Stimulated activated CD8-positive, alpha-beta memory T cell treated with anti-CD3 and anti-CD28 coated beads, Interleukin-2, amount 100 ng/mL, for 48 hours (primary cell): ENCODE measurements at places on chromosomes 16 and 17.

DNA sequence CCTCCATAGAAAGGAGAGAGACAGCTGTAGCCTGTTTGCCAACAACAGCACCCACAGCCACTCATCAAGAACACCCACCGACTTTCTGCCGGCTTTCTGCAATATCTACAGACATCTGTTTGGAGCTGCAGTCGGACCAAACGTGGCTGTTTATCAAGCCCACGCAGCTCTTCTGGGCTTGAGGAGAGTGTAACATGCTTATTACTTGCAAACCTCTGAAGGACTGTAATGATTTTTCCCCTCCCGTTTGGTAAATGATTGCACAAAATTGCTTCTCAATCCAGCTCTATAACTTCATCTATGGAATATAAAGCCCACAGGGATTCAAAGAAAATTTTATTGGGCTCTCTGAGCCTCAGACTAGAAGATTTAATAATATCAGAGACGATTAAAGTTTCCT lies 100.5 kb downstream of the VAT1L start:
- DNase-seq = no peak

- no peak for DNase-seq
Observed at GRCh38 chr17:39804839-39805238, 59.3 kb downstream of the IKZF3 start.

DNA sequence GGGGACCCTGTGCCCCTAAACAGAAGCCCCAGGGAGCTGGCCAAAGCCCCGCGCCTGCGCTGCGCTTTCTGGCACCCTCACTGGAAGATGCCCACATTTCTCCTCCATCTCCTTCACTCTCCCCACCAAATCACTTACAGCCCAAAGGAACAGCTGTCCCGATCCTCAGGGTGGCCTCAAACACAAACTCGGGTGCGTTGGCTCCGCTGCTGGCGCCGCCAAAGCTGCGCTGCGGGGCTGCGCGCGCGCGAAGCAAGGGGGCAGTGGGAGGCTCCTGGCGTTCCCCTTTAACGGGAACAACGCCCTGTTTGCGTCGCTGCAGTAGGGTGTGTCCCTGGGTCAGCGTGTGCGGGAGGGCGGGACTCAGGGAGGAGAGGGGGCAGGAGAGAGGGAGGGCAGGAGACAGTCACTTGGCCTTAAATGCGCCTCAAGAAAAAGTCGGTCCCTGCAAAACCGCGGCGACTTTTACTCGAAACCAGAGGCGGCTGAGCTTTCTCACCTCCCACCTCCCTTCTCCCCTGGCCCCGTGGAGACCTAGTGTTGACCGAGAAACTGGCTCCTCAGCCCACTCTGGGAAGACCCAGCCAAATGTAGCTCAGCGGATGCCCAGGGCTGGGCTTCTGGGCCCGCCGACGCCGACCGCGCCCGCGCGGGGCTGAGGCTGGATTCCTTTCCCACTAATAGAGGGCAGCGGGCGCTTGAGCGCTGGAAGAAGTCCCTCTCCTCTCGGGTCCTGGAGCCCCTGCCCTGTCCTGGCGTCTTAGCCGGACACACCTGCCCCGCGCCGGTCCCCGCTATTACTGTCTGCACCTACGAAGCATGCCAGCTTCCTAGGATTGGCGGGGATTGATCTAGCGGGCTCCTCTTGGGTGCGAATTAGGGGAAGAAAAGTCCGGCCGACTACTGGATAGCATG lies 2.6 kb downstream of the PMP22 start:
- no peak for DNase-seq

- DNase-seq = no peak
Observed at GRCh38 chr17:2059547-2060384, 4.9 kb downstream of the HIC1 start.

DNA sequence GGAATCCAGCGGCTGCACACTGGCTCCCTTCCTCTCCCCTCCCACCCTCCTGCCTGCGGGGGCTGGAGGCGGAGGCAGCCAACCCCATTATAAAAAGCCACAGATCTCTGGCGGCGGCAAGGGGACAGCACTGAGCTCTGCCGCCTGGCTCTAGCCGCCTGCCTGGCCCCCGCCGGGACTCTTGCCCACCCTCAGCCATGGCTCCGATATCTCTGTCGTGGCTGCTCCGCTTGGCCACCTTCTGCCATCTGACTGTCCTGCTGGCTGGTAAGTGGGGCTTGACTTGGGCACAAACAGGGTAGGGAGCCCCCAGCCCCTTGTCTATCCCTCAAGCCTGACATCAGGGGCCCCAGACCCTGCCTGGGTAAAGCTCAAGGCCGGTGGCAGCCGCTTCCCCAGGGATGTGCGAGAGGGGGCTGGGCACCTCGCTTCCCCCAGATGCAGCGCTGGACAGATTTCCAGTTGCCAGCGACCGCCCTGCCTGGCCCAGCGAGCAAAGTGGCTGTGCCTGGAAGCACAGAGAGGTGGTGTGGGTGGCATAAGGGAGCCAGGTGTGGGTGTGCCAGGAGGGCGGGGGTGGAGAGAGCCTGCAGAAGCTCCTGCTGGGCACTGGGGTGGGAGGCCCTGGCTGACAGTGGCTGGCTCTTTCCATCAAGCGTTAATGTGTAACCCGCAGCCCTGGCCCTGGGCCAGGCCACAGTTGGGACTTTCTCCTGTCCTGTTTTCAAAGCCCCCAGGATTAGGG lies at the start of gene CX3CL1:
CX3CL1 (plus strand) TSS at position 119 of the 745 bp plus-strand sequence; CDS start at position 198, 79 bp downstream.
- DNase-seq = no peak

- no peak for DNase-seq
Observed at GRCh38 chr16:53085931-53086421, 31.2 kb downstream of the CHD9 start.

- DNase-seq = no peak
Observed at GRCh38 chr17:27976331-27976730, 66.1 kb upstream of the NLK start.

DNA sequence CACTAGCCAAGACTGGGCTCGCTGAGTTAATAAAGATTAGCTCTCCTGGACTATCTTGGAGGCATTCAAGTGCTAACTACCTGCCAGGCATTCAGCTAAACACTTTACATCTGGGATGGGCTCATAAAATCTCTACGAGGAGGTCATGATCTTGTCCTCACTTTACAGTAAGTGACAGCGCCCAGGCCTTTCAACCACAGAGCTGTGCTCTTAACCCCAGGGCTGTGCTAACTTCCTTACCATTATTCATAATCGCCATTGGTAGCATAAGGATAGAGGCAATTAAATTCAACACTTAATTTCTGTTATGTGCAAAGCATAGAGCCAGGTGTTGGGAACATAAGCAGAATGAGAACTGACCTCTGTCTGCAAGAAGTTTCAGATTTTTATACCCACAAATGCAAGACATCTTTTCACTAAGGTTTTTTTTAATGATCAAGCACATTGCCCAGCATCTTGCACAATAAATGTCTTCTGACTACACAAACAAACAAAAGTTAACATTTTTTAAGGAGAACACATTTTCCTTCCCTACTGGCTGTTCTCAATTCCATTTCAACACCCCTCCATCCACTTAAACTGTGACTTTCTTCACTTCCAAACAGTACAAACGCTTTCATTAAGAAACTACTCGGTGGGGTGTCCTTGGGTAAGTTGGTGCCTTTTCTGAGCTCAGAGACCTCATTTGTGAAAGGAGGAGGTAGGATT lies 172.3 kb downstream of the C16orf78 start:
- no peak for DNase-seq

GRCh38 chr17:74466111-74466827 lies at the start of gene CD300A:
CD300A (plus strand) TSS chr17:74466634; CDS start chr17:74466704, 70 bp downstream.
- DNase-seq = no peak

DNA sequence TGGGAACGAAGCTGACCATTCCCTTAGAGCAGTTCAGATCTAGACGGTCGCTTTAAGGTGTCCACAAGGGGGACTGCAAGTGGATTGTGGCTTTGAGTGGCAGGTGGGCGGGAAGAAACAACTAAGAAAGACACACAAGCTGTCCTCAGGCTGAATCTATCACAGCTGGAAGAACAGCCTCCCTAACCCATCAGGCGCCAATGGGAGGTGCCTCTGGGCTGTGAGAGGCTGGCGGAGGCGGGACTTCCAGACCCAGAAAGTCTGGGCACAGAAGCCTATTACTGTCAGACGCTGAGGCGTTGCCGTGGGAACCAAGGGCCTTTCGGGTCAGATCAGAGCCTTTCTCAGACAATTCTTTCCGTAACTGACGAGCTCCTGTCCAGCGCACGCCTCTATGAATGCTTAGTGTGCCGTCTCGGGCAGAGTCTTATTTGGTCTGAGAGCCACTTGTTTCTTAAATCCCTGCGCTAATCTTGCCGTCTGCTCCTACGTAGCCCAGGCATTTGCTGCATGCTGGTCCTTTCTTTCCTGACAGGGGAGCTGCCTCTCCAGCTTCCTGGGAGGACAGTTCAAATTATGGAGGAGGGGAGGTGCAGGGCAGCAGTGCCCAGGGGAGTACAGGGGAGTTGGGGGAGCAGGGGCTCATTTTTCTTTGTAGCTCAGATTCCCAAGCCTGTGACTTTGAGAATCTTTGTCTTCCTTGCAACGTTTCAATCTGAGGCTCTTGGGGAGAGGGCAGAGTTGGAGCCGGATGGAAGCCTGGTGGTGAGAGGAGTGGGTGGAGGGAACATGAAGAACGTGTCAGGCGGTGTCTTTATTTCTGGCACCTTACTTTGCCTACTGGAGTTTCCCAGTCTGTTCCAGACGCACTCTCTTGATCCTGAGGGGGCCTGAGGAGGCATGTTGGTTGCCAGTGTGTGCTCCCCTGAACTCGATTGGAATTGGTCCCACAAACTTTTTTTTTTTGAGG lies 618.7 kb downstream of the KCNJ18 start:
- DNase-seq = no peak

DNA sequence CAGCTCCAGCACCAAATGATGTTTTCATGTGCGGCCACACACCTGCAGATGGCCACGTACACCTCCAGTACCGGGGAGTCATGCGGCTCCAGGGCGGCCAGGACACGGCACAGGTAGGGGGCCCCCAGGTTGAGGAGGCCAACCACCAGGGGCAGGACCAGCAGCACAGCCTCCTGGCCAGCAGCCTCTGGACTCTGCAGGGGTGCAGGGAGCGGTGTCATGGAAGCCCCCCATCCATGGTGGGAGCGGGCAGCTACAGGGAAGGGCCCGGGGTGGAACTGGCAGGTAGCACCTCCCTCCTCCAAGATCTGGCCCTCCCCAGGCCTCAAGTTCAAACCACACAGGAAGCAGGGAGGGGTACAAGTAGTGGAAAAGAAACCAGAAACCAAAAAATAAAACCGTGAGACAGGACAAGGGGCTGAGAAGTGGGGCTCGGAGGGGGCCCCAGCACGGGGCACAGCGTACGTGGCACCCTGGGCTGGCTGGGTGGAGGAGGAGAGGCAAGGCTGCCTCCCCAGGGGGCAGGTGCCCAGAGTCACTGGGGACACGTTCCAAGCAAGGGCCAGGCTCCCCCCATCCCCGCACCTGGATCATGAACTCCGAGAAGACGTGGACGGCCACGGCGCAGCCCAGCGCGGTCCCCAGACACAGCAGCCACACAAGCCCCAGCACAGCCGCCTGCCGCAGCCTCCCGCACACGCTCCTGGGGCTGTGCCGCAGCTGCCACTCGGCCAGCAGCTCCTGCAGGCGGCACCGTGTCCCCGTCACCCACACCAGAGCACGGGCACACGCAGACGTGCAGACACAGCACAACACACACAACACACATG lies 7.4 kb downstream of the TMC6 start:
- no peak for DNase-seq

- DNase-seq = no peak
Observed at GRCh38 chr16:1014221-1014620, 32.7 kb downstream of the SOX8 start.

DNA sequence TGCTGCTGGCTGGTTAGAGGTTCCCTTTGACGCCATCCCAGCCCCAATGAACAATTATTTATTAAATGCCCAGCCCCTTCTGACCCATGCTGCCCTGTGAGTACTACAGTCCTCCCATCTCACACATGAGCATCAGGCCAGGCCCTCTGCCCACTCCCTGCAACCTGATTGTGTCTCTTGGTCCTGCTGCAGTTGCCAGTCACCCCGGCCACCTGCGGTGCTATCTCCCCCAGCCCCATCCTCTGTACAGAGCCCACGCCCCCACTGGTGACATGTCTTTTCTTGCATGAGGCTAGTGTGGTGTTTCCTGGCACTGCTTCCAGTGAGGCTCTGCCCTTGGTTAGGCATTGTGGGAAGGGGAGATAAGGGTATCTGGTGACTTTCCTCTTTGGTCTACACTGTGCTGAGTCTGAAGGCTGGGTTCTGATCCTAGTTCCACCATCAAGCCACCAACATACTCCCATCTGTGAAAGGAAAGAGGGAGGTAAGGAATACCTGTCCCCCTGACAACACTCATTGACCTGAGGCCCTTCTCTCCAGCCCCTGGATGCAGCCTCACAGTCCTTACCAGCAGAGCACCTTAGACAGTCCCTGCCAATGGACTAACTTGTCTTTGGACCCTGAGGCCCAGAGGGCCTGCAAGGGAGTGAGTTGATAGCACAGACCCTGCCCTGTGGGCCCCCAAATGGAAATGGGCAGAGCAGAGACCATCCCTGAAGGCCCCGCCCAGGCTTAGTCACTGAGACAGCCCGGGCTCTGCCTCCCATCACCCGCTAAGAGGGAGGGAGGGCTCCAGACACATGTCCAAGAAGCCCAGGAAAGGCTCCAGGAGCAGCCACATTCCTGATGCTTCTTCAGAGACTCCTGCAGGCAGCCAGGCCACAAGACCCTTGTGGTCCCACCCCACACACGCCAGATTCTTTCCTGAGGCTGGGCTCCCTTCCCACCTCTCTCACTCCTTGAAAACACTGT lies 11.3 kb downstream of the CX3CL1 start:
- DNase-seq = no peak

DNA sequence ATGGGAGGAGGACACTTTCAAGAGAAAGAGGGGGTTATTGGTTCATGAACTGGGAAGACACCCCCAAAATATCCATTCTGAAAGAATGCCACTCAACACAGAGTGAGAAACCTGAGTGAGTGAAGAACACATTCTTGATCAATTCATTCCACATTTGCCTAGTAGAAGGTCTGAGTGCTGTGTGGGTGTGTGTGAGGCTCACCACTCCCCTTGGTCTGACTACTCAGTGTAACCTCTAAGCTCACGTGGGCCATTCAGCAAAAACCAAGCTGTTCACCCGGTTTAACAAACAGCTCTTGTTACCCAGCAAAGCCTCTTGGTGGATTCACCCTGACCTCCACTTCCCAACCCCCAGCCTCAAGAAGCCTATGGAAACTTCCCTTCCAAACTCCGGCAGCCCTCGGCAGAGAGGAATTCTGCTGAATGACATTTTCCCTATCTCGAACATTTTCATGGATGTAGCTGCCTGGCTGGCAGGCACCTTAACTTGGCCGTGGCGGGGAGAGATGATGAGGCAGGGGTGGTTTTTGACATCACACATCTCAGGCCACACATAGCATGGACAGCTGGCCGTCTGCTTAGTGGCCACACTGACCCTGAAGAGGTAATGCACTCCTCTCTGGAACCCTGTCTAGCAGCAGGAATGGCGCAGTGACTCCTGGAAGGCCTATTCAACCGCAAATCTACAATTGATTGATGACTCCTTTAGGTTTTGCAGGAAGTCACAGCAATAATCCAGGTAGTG lies 11.6 kb downstream of the ST6GALNAC1 start:
- peak; percentile 6 for DNase-seq

DNA sequence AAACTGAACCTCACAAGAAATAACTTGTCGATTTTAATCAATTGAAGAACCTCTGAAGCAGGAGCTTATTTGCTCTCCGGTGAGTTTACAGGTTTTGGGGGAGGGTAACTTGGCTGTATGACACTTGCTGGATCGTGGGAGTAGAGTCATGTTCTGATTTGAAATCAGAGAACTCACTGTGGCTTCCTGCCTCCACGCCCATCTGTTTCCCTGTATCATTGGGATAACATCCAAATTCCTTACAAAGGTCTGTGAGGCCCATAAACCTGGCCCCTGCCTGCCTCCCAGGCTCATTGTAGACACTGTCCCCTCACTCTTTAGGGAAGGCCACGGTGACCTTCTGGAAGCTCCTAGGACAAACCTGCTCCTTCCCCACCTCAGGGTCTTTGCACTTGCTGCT lies 48.3 kb downstream of the C17orf67 start:
- DNase-seq = no peak
